ENCODE measurements at places on chromosomes 11 and 22.

GRCh38 chr11:35162745-35163144, 23.8 kb downstream of the CD44 start:
- DNase-seq: no peak

DNA sequence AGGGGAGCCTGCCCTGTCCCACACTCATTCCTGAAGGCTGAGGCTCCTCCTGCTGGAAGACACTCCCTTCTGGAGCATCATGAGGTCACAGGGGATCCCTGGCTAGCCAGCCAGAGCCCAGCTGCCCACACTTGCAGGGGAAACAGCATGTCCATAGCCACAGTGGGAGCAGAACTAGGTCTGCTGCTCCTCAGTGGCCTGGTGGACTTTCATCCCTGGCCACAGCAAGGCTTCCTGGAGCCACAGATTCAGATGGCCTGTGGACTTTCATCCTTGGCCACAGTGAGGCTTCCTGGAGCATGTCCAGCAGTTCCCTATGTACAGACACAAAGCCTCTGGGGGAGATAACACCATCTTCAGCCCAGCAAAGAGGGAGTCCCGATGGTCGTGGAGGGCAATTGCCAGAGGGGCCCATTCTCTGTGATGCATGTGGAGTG, 5.9 kb upstream of the APOL6 start:
- DNase-seq: no peak

GRCh38 chr22:28801845-28802594, 1.7 kb upstream of the XBP1 start:
- no peak for DNase-seq

GRCh38 chr11:124085997-124086846, 29.0 kb upstream of the VWA5A start:
- no peak for DNase-seq

DNA sequence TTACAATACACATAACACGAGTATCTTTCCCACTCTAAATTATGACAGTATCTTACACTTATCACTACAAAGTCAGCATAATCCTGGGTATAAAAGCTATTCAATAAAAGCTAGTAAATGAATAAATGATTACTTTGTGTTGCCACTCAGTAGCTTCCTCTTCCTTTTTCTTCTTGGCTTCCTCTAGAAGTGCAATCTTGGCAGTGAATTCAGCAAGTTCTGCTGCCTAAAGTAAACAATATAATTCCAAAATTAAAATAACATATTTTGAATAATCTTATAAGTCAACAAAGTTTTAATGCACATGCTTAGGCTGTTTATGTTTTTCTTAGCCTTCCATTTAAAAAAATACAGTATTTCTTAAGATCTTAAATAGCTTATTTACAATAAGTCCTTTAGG, 60.4 kb downstream of the RDX start:
- no peak for DNase-seq

- DNase-seq: no peak
Measured at GRCh38 chr11:14518820-14519219, 1.4 kb downstream of the PSMA1 start.

- DNase-seq: no peak
Measured at GRCh38 chr11:124681421-124681820, 7.7 kb downstream of the SPA17 start.

DNA sequence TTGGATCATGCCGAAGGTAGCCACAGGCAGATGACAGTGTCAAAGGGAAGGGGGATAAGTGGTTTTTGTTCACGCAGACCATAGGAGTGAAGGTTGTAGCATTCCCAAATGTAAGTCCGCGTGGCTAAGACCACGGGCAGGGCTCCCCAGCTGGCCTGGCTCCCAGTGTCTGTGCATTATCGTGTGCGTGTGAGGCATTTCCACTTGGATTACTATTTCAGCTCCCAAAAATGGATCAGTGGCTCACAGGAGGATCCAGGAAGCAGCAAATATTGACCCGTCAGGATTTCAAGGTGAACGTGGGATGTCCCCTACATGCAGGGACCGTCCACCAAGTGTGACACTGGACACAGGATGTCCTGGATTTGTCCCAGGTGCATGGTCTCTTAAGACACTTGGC, 10.6 kb downstream of the CDKN1C start:
- no peak for DNase-seq

- DNase-seq: no peak
Measured at GRCh38 chr11:20399498-20399897, 12.0 kb downstream of the PRMT3 start.

DNA sequence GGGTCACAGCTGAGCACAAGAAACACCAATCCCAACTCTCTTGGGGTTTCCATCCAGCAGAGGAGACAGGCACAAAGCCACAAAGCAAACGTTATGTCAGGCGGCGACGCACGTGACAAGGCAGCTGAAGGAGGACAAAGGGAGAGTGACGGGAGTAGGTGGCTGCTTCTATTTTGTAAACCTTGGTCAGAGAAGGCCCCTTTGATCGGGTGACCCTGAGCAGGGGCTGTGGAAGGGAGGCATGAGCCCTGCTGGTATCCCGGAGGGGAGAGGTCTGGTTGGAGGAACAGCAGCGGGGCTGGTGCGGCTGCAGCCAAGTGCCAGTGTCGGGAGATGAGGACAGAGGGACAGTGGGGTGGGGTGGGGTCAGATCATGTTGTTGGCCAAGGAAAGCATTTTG, 17.3 kb upstream of the RFPL3 start:
- no peak for DNase-seq

- DNase-seq: no peak
Measured at GRCh38 chr11:40140560-40140959, 1318.9 kb downstream of the LRRC4C start.

- no peak for DNase-seq
Measured at GRCh38 chr11:12502046-12502445, 124.7 kb downstream of the PARVA start.

GRCh38 chr22:44398856-44399837, 86.4 kb upstream of the SHISAL1 start:
- DNase-seq: no peak

GRCh38 chr11:91906871-91907624, 317.6 kb upstream of the FAT3 start:
- no peak for DNase-seq

- no peak for DNase-seq
Measured at GRCh38 chr22:30253205-30253852, 6.8 kb upstream of the LIF start.

- no peak for DNase-seq
Measured at GRCh38 chr11:69704508-69705253, 859 bp upstream of the FGF19 start.

DNA sequence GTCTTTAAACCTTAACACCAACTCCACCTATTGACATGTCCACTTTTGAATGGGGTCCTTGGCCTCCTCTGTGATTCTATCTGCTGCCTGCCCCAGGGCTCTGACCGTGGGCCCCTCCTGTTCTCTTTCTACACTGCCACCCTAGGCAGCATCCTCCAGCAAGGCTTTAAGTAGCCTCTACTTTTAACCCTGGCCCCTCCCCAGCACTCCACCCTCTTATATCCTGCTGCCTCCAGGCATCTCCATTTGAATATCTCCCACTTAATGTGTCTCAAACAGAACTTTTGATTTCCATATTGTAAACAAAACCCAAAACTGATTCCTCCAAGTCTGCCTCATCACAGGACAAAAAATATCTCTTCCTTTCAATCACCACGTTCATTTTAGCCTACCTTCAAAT, 90.5 kb upstream of the ARHGAP32 start:
- no peak for DNase-seq

- no peak for DNase-seq
Measured at GRCh38 chr11:16678466-16679116, 59.9 kb upstream of the C11orf58 start.

- DNase-seq: no peak
Measured at GRCh38 chr22:46276563-46276962, 8.8 kb downstream of the TTC38 start.

GRCh38 chr11:1072116-1072820, 2.4 kb upstream of the MUC2 start:
- DNase-seq: no peak

DNA sequence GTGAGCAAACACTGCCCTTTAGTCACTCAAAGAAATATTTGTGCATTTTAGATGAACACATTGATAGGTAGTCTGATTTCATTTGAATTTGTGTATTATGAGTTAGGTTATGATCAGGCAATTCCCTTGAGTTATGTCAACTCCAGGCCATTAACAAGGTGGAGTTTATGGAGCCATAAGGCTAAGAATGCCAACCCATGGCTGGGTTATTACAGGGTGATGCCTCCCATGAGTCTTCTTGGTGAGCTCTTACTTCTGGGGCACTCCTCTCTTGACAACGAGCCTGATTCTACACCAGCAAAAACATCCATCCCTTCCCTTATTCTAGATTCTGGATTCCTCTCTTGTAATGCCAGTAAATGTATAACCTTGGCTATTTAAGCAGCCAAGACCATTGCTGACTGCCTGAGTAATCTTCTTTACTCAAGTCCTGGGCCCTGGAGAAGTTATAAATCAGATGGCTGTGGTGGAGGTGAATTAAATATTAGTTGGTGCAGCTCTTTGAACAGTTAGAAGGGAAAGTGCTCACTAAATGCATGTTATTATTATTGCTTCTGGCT, 645.7 kb upstream of the TENM4 start:
- no peak for DNase-seq

DNA sequence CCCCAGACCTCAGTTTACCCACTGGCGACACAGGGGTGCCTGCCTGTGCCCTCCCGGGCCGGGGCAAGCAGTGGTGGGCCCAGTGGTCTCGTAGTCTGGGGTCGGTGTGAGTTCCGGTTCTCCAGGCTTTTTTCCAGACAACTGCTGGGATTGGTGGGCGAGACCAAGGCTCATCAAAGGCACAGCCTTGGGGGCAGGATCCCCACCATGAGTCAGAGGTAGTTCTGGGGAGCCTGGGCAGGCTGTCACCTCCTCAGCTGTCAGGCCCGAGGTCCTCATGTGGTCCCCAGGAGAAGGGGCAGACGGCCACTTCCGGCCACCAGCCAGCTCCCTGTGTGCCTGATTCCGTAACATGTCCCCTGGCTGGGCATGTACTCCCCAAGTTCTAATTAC, 827 bp upstream of the MUC2 start:
- DNase-seq: no peak

- no peak for DNase-seq
Measured at GRCh38 chr11:126452241-126453101, 97.0 kb downstream of the ST3GAL4 start.

- DNase-seq: no peak
Measured at GRCh38 chr11:79675081-79675480, 234.3 kb upstream of the TENM4 start.

- no peak for DNase-seq
Measured at GRCh38 chr11:75308116-75308515, 43.3 kb downstream of the ARRB1 start.

DNA sequence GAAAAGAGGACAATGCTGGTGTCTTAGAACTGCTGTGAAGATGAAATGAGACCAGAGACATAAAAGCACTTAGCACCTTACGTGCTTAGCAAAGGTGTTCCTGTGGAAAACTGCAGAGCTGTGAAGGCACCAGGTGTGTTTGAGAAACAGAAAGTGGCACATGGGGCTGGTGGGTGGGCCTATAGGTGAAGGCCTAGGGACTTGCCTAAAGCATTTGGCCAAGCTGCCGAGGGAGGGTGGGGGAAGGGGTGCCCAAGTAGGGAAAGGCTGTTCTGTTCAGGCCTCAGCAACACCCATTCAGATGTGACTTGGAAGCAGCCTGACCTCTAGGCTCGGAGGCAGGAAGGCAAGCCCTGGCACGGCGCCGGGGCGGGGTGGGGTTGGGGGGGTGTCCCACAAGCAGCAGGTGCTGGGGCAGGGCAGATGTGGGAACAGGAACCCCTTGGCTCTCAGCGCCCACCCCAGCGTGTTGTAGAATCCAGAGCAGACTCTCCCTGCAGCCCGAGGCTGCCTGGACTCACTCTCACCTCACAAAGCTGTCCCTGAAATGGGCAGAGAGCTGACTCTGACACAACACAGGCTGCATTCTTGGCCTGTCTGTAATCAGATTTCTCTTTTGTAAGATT, 366.7 kb upstream of the NARS2 start:
- no peak for DNase-seq

DNA sequence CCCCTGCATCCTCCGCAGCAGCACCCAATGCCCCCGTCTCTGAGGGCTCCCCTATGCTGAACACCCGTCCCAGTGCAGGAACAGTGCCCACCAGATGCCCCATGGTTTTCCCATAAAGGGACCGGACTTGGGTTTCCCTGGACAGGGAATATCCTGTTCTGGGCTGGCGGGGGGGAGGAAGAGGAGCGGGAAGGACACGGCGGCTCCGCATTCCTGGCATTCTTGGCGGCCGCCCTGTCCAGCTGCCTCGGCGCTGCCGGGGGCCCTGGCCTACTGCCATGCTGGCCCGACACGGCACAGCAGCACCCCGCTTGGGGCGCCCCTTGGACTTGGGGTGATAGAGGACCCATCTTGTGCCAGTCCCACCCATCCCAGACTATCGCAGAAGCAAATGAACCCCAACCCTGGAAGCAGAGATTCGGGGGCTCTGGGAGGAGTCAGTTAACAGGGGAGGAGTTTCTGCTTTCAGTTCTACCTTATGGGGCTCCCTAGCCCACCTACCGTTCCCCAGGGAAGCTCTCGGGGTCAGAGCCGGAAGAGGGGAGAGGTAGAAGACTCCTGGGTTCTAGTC, 23.7 kb upstream of the CBX7 start:
- DNase-seq: no peak

- DNase-seq: no peak
Measured at GRCh38 chr11:80163011-80163410, 722.2 kb upstream of the TENM4 start.

GRCh38 chr11:35873721-35874120, 70.1 kb upstream of the LDLRAD3 start:
- DNase-seq: no peak

DNA sequence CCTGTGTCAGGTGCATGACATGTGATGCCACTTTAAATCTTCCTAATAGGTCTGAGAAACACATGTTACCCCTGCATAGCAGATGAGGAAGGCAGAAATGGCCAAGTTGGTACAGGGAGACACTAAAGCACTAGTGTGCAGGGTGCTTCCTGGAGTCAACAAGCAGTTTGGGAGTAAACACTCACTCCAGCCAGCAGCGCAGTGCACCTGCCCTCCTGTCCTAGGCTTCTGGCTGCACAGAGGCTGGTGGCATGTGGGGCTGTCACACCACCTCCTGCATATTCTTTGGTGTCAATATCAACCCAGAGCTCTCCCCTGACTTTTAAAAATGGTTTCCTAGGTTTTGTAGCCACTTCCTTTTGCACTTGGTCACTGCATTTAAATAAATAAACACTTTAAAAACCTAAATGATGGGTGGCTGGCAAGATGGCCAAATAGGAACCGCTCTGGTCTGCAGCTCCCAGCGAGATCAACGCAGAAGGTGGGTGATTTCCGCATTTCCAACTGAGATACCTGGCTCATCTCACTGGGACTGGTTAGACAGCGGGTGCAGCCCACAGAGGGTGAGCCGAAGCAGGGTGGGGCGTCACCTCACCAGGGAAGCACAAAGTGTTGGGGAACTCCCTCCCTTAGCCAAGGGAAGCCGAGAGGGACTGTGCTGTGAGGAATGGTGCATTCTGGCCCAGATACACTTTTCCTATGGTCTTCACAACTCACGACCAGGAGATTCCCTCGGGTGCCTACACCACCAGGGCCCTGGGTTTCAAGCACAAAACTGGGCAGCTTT, 33.5 kb downstream of the GAB4 start:
- no peak for DNase-seq

DNA sequence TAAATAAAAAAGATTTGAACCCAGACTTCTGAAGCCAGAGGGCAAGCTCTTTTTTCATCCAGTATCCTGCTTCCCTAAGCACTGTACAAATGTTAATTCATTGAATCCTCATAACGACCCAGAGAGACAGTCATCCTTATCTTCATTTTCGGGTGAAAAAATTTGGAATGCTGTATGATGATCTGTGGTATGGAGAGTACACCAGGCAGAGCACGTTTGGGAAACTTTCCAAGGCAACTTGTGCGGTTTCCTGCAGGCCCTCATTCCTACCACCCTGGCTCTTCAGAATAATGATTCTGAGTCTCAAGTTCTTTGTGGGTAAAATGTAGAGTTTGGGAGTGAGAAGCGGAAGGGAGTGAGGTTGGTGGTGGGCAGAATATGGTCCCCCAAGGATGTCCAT, 177.9 kb upstream of the CADM1 start:
- DNase-seq: no peak
